Kidney (tissue), 22 donors: ENCODE measurements at places on chromosomes 11 and 22.
A peak's percentile ranks its signal among the peaks of the same experiment; 100 is the strongest.

- no peak for DNase-seq
Observed at GRCh38 chr11:134510233-134511040, 98.4 kb upstream of the B3GAT1 start.

- DNase-seq = no peak
Observed at GRCh38 chr22:29207243-29207550, 1.5 kb downstream of the EMID1 start.

DNA sequence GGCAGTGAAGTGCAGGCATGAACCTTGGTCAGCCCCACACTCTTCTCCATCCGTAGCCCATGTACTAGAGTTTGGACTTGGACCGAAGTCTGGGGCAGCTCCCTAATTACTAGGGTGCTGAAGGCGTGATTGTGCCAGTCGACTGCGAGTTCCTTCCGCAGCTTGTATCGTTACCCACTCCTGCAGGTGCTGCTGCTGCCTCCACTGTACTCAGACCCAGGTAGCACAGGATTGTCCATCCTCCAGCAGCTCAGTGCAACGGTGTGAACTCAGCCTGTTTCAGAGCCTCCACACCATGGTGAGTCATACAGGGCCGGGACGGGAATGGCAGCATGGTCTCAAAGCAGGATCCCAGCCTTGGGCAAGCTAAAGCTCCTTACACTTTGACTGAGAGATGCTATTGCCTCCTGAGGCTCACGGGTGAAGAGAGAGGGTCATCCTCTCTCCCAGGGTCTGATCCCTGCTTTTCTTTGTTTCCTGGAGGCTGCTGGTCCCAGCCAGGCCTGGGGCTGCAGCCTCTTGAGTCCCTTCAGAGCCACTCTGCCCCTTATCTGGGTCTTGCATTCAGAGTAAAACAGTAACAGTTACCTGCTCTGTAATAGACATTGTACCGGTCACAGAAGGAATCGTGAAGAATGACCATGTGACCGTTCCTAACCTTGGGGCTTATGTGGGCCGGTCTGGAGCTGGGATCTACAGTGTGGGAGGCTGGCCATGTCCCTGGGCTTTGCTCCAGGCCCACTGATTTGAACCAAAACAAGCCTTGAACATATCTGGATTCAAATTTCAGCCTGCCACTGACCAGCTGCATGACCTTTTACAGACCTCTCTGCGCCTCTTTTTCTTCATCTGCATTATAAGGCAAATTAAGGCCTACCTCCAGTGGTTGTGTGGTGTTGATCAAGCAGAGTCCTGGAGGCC lies 1.7 kb downstream of the TKFC start:
- DNase-seq = no peak

GRCh38 chr11:69497221-69497787 lies 15.8 kb downstream of the LINC01488 start:
- DNase-seq = peak; percentile 83

GRCh38 chr22:29481265-29482000 lies 1.4 kb downstream of the NEFH start:
- DNase-seq = peak; percentile 36

GRCh38 chr11:36724742-36725385 lies 126.8 kb upstream of the RAG2 start:
- no peak for DNase-seq

DNA sequence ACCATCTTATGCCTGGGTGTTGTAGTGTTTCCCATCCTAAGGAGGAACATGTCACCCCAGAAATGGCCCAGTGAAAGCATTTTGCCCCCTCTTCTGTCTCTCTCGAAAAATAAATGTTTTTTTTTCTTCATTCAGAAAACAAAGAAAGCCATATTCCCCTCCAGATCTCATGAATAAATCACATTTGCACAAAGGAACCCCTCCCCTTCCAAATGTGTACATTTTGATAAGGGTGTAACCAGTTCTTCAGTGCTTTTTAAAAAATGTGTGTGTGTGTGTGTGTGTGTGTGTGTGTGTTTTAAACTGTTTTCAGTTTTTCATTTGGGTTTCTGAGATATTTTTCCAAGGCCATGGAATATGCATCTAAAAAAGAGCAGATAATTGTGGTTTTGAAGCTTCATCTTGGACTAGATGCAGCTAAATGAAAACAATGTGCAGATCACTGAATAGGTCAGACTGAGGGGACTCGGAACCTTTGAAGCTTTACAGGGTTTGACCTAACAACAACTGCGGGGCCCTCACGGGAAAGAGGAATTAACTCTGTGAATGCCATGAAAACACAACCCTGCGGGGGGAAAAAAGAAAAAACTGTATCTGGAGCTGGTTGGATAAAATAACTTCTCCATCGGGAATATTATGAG lies 76.4 kb downstream of the YAP1 start:
- DNase-seq = peak; percentile 67

DNA sequence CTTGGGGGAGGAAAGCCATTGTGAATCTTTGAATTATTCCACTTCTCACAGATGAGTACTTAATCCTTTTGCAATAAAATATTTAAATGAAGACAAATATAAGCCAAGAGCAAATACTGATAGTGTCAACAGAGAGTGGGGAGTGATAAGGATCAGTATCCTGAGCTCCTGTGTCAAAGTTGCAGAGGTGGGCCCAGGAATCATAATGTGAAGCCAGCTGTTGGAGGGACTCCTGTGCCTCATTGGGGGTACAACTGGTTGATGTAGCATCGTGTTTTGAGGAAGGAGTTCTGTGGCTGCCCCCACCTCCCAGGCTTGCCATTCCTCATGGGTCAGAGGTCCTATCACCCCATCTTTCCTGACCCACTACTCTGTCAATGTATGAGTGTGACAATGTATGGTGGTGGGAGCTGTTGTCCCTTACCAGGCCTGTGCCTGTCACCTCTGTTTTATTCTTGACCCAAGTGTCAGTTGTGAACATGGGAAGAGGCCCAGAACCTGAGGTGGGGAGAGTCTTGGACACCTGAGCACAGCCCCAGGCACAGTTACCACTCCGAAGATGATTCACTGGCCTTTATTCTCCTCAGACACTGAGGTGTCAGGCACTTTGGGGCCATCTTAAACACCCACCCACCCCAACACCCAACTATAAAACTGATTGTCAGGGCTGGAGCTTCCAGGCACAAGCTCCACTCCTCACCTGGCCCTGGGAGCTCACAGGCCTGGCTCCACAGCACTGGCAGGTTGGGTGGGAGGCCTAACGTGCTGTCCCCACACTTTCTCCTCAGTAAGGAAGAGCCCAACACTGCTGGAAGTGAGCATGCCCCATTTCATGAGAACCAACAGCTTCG lies 38.4 kb downstream of the KCNQ1OT1 start:
- DNase-seq = no peak

GRCh38 chr11:45233121-45233803 lies 52.9 kb downstream of the SYT13 start:
- DNase-seq = peak; percentile 74

GRCh38 chr11:134524896-134525845 lies 113.1 kb upstream of the B3GAT1 start:
- peak; percentile 49 for DNase-seq

GRCh38 chr11:7968686-7969085 lies 3.4 kb upstream of the NLRP10 start:
- no peak for DNase-seq

DNA sequence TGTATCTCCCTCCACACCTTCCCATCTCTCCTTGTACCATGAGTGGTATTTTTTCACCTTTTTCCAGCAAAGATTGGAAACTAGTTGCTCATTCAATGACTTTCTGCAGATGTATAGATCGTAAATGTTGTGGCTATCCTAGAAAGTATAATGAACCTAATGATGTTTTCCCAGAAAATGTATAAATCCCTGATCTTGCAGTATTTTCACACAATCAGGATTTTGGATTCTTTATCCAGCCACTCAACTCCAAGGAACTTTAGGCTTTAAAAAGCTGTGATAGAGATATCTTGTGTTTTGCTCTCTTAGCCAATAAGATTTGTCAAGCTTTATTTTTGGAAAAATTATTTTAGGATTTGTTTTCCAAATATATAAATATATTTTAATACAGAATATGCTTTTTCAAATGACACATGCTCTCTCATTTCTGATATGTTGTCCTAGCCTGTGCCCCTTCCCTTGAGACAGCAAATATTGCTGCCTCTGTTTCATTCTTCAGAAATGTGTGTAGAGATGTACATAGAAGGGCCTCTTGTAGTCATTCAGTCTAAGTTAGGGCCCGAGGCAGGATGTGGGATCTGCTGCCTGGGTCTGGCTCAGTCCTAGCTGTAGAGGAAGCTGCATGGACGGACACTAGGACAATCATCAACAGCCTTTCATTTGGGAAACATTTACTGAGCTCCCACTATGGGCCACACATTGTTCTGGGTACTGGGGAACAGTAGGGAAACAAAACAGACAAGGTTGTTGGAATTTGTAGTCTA lies 62.4 kb downstream of the NAV2 start:
- DNase-seq = no peak

DNA sequence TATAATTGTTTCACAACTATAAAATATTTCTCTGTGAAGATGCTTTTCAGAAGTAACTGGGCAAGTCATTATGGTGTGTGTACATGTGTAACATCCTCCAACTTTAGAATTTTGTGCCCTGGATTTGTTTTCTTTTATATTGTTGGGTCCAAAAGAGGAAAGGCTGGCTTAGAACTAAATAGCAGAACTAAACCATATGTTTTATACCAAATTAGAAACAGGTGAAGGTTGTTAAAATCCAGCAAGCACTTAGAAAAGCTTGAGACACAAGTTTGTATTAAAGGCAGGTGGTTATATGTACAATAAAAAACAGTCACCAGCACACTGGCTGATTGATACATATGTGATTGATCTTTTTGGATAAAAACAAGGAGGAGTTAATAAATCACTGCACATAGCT lies 158.5 kb downstream of the WNT11 start:
- DNase-seq = no peak

DNA sequence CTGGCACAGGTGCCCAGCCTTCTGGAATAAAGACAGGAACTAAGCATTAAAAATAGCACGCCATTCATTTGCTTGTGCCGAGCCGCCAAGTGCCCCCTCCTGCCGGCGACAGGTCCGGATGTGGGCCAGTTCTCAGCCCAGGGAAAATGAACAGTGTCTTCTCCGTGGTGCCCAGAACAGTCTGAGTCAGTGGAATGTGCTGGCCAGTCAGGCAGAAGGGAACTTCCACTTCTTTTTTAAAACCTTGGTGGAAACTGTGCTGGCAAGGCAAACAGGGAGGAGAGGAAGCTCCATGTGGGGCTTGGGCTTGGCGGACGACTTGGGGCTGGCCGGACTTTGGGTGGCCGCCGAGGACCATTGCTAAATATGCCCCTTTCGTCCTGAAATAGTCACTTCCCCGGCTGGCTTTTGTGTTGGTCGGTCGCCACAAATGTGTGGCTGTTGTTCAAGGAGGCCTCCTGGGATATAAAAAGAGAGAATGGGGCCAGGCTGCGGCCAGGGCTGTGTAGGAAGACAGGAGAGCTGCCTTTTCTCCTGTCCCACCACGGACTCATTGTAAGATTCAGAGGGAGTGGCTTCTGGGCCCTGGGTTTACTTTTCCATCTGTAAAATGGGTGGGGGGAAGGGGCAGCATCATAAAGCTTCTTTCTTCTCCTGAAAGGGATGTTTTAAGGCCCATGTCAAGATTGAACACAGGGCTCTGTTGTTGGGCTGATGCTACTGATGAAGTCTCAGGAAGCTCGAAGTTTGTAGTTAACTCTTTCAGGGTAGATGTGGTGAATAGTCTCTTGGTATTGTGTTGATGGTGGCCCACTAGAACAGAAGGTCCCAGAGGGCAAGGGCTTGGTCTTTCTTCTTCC lies 101.0 kb downstream of the PTPRJ start:
- DNase-seq = peak; percentile 13

- DNase-seq = no peak
Observed at GRCh38 chr11:22161489-22161888, 31.4 kb upstream of the ANO5 start.

- DNase-seq = no peak
Observed at GRCh38 chr11:111819161-111819828, 52.1 kb downstream of the ALG9 start.

DNA sequence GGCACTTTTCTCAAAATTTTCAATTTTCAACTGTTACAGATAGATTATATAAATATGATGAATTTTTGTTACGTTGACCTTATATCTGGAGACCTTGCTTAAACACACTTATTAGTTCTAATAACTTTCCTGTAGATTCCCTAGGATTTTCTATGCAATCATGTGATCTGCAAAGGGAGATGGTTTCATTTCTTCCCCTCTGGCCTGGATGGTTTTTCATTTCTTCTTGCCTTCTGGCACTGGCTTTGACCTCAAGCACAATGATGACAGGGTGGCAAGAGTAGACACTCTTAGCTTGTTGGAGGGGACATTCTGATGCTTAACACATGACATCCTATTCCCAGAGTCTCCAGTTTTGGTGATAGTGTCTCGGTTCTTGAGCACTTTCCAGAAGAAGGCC lies 75.9 kb downstream of the DGCR2 start:
- no peak for DNase-seq

GRCh38 chr11:97229936-97230335 lies 840.1 kb downstream of the JRKL start:
- DNase-seq = no peak

DNA sequence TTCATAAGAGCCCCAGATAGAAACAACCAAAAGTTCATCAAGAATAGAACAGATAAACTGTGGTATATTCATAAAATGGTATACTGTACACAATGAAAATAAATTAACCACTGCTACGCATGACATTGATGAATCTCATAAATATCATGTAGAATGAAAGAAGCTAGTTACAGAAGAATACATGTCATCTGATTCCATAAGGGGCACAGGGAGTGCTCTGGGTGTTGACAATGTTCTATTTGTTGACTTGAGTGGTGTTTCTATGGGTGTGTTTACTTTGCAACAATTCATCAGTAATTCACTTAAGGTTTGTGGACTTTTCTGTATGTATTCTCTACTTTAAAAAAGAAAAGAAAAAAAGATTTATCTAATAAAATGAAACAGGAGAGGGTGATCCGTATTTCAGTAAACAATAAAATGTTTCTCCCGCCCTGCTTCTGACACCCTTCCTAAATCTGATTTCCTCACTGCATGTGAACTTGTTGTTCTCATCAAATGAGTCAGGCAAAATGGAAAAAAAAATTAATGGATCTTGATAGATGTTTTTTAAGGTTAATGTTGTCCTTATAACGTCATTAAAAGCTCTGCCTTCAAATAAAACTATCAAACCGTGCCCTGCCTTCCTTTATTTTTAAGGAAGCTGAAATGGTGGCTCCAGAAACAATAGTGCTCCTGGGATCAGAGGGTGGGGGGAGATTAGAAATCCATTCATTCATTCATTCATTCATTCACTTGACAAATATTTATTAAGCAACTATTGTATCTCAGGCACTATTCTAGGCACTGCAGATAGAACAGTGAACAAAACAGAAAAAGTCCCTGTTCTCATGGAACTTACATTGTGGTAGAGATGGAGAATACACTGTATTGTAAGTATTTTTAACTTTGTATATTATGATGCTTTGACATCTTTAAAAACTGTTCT lies 77.2 kb upstream of the CD44 start:
- no peak for DNase-seq

- DNase-seq = no peak
Observed at GRCh38 chr11:57313788-57314135, 11.0 kb downstream of the TNKS1BP1 start.

DNA sequence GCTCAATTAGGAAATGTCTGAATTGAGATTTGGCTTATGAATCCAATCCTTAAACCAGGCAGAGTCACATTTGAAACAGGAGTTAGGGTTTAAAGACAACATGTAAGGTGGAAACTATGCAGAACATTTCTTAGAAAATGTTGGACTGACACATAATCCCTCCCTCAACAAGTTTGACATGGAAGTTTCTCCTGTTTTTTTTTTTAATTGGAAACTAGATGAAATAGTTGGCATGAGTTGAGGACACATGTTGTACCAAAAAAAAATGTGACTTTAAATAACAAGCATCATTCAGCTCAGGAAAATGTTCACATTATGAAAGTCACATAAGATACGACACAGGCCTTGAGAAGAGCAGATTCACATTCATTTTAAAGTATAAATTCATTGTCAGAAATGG lies 154.9 kb upstream of the DDI1 start:
- DNase-seq = no peak
